AG09319 (cell line): ENCODE measurements at places on chromosomes 5 and 9.

DNA sequence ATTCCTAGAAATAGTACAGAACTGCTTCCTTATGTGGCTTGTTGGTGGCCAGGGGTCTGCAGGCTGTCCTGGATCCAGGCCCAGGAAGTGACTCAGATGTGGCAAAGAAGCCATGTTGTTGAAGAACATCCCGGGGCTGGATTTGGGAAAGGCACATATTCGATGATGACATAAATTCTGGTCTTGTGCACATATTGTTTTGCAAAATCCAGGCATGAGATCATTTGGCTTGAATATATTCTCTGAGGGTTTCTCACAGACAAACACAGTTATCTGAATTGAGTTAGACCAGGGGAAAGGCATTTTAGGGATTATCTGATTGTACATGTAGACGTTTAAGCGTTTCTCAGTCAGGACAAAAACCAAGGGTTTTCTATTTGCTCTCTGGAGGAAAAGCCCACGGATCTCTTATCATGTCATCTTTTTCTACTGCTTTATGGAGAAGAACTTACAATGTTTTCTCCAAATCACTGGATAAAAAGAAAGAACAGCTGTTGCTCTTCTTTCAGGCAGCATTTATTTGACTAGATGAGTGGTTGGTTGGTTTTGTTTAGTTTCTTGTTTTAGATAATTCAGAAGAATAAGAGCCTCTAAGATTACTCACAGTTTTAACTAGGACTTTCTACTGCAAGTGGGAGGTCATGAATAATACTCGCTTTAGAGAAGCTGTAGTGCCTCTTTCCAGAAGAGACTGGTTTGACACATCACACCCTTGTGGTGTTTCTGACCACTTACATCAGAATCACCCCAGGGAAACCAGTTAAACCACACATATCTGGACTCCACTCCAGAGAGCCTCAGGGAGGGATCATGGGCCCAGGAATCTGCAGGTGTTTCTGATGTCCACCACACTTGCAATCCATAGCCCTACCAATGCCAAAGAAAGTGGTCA, 29.5 kb upstream of the LHFPL2 start:
- peak; percentile 83 for DNase-seq

- DNase-seq, result no peak
Observed at GRCh38 chr5:135883441-135883840, 12.2 kb downstream of the IL9 start.

DNA sequence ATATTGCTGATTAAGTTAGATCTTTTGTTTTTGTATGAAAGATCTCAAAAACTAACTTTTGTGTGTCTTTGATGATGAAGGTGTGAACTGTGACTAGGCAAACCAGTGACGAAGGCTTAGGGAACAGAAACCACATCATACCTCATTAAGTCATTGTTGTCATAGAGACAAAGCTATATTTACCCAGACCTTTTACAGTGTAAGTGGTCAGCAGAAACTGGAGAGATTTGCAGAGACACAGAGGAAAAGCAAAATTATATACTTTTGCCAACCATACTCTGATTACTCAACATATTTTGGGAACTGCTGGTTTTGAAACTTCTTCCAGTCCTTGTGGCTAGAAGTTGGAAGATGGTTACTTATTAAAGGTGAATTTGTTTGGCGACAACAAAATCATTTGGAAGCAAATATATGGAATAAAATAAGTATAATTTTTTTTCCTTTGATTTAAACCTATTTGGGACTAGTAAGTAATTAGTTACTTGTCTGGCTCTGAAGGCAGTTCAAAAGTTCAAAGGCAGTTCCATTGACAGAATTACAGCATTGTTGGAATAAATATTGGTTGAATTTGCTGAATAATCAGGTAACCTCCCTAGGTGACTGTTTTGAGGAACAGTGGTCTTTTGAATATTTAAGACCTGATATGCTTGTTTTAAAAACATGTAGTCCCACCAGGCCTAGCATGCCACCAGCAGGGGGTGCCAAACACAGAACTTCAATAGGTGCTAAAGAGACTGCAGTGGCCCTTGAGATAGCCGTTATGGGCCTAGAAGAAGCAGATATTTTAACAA, 103.8 kb downstream of the RPS23 start:
- peak; percentile 39 for DNase-seq

- no peak for DNase-seq
Observed at GRCh38 chr5:11075035-11075805, 314.2 kb upstream of the DAP start.

DNA sequence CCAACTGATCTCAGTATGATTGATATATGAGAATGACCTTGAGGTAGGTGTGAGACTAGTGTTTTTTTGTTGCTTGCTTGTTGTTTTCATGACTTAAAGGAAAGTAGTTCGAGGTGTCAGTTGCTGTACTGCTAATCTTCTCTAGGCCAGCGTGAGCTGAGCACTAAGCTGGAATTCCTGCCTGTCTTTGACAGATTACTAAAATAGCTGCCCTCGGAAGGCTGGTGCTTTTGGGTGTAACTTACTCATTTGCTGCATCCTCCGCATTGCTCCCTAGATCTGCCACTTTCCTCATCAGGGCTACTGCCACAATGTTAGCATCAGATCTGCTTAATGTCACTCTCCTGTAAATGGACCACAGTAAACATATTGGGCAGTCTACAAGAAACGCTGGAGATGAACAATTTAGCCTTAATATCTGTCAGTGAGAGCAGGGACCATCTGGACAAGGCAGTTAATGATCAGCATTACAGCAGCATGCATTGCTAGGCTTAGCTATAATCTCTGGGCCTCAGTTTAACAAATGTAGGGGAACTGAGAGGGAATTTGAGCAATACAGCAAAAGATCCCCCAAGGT, 106.6 kb upstream of the CDH6 start:
- DNase-seq, result no peak

- no peak for DNase-seq
Observed at GRCh38 chr9:135516132-135516860, 4.9 kb upstream of the LCN1 start.

DNA sequence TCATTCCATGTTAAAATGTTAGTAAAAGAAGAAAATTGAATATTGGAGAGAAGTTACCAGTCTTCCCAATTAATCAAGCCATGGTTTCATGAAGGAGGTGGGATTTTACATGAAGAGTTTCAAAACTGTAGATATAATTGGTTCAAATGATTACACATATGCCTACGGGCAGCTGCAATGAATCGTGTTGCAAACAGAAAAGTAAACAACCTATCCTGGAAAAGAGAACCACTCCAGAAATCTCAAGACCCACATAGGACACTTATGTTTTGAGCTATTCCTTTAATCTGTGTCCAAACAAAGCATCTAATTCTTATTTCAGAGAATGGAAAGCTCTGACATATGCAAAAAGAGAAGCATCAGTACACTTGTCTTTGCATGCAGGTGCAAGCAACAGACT, 340.2 kb downstream of the NDUFS4 start:
- no peak for DNase-seq

- DNase-seq, result no peak
Observed at GRCh38 chr9:19770973-19771372, 17.9 kb downstream of the SLC24A2 start.

GRCh38 chr9:127489471-127490115, 38.3 kb downstream of the LRSAM1 start:
- no peak for DNase-seq

- DNase-seq, result no peak
Observed at GRCh38 chr5:168125445-168126199, 165.8 kb upstream of the WWC1 start.
